Peyer's patch (tissue), 4 donors: ENCODE measurements at places on chromosomes 3 and 15.

- no peak for DNase-seq
Observed at GRCh38 chr15:98581715-98582114, 66.6 kb upstream of the IGF1R start.

DNA sequence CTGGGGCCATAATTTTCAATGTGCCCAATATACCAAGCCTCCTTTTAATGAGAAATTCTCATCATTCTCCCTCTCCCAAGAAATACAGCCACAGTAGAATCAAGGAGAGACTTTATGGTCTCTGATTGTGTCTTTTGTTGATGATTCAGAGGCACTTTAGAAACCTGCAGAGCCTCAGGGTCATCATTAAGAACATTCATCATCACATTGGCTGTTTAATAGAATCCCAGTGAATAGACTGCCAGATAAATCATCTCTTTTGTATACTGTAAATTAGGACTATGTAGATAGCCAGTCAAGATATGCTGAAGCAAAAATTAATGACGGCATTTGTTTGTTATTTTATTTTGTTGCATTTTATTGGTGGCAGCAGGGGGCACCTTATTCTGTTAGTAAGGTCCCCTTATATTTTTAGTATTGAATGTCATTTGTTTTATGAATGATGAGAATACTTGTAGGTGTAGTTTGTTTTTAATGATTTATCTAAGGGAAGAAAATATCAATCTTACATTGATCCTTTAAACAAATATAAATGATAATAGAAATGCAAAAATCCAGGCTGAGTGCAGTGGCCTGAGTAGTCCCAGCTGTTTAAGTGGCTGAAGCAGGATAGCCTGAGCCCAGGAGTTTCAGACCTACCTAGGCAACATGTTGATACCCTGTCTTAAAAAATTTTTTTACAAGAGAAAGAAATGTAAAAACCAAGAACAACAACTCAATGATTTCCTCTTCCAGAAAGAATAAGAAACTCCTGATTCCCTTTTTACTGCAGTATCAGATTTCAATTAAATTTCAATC is 138.8 kb downstream of the ZBBX start:
- DNase-seq, result no peak

DNA sequence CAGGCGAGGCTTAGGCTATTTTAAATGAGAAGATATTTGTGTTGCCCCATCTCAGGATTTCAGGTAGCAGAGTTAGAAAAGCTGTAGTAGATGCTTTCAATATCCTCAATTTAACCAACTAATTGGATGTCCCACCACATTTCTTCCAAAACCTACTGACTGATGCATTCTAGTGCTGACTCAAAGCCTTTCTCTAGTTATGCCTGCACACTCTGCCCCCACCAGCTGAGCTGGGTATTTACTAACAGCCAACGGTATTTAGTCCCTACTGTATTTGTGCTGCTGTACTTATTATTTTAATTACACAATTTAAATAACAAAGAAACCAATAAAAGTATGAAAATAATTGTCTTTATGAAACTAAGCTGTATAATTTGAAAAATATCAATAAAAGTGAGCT is 139.5 kb downstream of the OSBPL10 start:
- no peak for DNase-seq

DNA sequence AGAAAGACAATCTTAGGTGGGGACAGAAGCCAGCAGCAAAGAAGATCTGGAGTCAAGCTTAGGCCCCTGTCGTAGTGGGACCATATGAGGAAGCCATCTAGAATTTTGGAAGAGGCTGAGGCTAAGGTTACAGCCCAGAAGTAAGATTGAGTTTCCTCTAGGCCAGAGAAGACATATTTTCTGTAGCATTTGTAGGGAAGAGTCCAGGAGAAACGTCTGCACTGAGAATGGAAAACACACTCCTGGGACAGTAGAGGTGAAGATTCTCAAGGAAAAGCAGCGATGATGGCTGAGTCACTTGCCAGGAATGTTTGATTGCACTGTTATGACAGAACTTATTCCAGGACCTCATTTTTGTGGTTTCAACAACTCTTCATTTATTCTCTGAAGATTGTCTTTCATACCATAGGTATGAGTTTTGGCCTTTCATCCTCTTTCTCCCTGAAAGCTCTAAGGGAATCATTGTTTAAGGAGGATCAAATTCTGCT is 107.2 kb downstream of the GTPBP8 start:
- DNase-seq, result no peak

GRCh38 chr15:65611888-65612615 is 1.1 kb upstream of the INTS14 start:
- no peak for DNase-seq
